ENCODE measurements at places on chromosomes 5 and 9.

DNA sequence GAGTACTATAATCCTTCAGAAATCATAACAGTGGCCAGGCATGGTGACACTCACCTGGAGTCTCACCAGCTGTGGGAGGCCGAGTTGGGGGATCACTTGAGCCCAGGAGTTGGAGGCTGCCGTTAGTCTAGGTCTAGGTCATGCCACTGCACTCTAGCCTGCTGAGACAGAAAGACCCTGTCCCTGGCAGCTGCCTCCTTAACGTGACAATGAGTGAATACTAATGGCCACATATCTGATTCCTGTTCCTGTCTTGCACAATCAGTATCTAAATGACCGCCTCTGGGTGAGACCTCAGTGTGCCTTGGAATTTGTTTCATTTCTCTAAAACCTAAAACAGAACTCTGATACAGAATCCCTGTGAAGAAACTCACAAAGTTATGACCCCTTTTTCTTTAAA, 131.0 kb upstream of the DAB2 start:
- no peak for DNase-seq

DNA sequence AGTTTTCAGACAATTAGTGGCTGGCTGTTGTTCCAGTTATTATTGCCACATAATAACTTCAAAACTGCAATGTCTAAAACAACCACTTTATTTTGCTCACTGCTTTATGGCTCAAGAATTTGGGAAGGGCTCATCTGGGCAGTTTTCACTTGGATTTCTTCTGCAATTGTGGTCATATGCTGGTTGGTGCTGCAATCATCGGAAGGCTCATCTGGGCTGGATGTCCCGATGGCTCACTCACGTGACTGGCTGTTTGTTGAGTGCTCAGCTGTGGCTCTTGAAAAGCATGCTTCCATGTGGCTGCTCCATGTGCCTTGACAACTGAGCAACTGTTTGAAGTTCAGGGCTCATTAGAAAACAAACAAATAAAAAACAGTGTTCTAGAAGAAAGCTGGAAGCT, 1032.5 kb downstream of the DTWD2 start:
- no peak for DNase-seq

DNA sequence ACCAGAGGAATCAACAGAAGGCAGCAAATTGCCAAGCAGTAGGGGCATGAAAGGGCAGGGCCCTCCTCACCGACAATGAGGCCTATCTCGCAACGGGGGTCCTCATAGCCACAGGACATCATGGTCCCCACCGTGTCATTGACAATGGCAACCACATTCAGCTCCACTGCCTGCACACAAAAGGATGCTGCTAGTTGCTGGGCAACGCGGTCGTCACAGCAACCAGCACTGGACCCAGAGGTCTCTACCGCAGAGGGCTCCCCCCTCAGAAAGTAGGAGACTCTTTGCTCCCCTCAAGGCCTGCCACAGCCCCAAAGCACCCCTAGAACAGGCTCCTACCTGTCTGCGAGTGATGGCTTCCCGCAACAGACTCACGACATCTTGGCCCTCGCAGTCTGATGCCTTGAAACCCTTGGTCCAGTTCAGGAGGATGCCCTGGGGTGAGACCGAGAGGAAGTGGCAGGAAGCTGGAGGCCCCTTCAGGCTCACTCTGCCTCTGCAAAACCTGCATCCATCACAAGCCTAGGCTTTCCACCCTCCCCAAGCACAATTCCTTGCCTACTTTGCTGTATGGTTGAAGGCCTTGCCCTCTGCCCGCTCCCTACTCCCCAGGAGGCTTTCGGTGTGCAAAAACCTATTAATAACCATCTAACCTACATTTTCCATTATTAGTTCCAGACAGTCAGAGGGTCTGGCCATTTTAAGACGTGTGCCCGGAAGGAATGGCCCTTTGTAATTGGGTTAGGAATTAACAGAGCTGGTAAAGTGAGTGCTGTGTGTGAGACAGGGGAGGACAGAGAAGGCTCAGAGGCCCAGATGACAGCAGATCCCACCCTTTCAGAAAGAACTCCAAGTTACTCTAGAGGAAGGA, 15.2 kb downstream of the HK3 start:
- DNase-seq = no peak

GRCh38 chr9:18710065-18710464, 236.1 kb downstream of the ADAMTSL1 start:
- no peak for DNase-seq

DNA sequence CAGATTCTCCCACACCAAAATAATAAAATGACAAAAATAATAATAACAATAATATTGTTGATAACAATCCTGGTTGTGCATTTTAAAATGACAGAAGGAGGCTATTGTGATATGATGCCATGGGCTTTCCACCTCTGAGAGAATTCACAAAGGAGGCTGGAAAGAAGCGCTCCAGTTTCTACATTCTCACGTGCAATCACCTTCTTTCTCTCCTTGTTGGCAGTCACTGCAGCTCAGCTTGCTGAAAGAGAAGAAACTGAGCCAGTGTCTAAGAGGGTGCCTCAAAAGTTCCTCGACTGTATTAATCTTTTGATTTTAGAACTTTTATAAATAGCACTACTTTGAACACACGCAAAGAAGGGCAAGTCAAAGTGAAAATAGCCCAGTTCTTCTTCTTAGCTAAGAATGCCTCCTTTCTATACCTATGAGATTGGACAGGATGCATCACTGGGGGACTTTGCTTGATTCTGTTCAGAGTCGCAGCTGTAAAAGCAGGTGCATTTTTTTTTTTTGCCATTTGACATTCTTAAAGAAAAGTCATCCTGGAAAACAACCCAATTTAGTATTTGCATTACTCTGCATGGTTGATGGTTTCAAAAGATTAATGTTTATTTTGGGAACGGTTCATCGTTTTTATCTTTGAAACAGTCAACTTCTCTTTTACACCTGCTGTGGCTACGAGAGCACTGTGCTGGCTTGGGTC, 12.4 kb upstream of the SUB1 start:
- DNase-seq = no peak

- DNase-seq = no peak
Observed at GRCh38 chr9:95762322-95762721, 113.2 kb upstream of the ERCC6L2 start.

DNA sequence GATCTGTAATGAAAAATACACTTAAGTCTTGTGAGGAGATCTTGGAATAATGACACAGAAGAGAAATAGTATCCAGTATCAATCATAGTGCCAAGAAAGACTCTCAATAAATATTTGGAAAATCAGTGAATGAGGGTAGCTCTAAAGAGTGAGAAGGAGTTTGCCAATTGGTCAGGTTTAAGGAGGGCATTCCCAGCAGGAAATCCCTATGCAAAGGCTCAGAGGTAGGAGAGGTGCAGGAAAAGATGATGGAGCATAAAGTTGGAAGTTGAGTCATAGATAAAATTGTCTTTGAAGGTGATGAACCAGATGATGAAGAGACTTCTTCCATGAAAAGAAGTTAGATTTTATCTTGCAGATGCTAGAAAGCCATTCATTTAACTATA, 27.8 kb downstream of the TNPO1 start:
- no peak for DNase-seq

DNA sequence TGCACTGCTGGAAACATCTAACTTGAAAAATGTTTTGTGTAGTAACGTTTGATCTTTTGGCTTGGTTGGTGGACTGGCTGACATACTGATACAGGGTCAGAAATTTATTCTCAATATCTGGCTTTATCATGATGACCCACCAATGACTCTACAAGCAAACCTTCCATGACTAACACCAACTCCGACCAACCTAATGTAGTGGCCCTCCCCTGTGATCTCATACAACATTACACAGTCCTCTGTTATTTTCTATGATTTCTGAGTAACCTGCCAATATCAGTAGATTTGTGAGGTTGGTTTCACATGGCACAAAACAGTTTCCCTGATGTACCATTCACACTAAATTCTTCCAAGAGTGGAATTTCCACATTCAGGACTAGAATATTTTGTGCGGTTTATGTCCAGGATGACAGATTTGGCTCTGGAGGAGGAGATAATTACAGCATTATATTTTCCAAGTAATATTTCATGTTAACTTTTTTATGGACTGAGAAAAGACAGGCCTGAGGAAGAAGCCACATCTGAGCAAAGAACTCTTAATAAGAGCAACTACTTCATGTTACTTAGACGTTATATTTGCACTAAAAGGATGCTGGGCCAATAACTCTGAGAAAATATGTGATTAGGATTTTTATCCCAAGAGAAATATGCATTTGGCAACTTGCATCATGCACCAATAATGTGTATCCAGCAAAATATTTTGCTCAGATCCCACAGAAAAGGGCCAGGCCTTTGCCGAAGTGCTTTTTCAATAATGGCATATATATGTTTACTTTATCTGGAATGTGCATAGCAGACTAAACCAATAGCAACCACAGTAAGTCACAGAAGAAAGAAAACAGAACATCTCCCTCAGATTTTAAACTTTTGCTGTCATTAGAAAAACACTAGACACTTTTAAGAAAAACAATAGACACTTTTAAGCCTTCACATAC, 273.4 kb downstream of the KCNN2 start:
- no peak for DNase-seq

- DNase-seq = no peak
Observed at GRCh38 chr9:104589626-104590025, 9.6 kb downstream of the OR13C5 start.

DNA sequence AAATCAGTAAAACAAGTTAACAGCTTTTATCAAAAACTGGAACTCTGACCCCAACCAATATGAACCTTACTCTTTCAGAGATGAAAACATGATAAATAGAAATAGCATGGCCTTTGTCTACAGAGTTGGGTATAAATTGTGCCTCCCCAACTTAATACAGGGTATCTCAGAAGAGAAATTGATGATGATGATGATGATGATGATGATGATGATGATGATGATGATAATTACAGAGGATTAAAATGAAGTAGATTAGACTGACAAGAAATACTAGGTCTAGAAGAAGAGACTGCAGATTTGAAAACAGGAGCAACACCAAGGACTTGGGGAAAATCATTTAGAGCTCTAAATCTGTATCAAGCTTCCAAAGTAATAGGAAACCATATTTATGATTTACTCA, 27.1 kb downstream of the PFDN1 start:
- no peak for DNase-seq

DNA sequence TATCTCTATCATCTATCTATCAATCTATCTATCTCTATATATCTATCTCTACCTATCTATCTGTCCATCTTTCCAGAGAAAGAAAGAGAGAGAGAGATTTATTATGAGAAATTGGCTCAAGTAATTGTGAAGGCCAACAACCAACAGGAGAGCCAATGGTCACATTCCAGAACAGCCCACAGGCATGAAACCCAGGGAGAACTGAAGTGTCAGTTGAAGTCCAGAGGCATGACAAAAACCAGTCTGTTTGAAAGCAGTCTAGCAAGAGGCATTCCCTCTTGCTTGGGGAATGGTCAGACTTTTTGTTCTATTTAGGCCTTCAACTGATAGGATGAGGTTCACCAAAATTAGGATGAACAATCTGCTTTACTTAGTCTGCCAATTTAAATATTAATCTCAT, 87.6 kb upstream of the PLCXD3 start:
- DNase-seq = no peak

DNA sequence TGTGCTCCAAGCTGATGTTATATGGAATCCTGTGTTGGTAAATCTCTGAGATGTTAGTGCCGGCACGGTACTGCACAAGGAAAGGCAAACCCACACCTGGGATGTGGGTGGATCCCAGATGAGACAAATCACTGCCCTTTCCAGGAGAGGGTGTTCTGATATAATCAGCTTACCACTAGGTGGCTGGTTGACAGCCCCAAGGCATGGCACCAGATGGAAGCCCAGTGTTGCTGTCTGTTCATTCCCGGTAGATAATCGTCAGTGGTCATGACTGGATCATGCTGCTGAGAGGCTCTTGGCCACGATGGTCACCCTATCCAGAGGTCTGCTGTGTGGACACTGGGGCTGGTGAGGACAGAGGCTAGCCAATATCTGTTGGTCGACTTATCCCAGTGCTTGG, 184.0 kb downstream of the CACNA1B start:
- DNase-seq = no peak

DNA sequence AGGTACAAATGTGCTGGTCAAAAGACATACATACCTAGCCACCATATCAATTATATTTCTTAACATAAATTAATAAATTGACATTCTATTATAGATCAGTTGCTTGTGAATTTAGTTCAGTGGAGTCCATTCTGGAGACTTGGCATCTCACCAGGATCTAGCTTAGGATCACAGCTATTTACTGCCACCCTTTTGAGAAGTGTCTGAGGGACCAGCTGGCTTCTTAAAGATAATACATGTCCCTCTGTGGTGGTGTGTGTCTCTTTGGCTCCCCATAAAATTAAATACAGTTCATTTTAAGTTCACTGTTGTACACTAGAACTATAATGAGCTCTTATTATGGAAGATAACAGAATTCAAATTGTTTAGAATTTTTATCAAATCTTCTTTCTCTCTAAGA, 290.7 kb downstream of the PRELID2 start:
- DNase-seq = no peak

GRCh38 chr5:94473936-94474335, 144.5 kb downstream of the KIAA0825 start:
- DNase-seq = no peak

- DNase-seq = no peak
Observed at GRCh38 chr9:109910671-109911518, 130.9 kb downstream of the PALM2AKAP2 start.

DNA sequence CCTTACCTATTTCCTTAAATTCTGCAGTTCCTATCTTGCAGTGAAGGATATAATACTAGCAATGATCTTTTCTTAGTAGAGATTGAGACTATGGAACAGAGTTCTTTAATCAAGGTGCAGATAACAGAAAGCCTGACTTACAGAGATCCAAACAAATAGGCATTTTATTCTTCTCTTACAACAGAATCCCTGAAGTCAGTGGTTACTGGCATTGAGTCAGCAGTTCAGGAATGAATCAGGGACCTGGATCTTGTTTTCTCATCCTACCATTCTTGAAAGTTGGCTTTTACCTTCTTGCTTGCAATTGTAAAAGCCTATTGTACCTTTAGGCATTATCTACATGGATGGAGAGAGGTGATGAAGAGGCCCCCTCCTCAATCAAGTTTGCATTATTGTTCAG, 47.5 kb upstream of the TLE4 start:
- no peak for DNase-seq

- no peak for DNase-seq
Observed at GRCh38 chr5:173750538-173751265, 134.3 kb upstream of the BOD1 start.

DNA sequence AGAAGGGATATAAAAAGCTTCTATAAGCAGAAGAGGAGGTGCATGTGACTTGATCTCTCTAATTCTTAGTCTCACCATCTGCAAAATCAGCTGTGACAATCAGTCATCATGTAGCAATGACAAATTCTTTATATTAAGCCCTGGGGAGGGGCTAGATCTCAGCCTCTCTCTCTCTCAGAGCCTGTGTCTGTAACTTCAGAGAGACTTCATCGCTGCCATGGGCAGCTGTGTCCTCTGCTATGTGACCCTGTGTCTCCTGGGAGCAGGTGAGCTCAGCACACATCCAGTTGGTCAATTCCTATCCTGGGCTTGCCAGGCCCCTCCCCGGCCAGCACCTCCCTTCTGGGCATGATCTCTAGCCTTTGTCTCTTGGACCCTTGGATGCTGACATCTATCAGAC, 109.6 kb downstream of the ANKRD18B start:
- DNase-seq = no peak

GRCh38 chr9:120348951-120349429, 231.0 kb downstream of the CDK5RAP2 start:
- DNase-seq = no peak
